Islet precursor cell (in vitro differentiated cells): ENCODE measurements at places on chromosomes 11 and 22.

GRCh38 chr22:24105631-24106030, 75.7 kb upstream of the SUSD2 start:
- DNase-seq: no peak

DNA sequence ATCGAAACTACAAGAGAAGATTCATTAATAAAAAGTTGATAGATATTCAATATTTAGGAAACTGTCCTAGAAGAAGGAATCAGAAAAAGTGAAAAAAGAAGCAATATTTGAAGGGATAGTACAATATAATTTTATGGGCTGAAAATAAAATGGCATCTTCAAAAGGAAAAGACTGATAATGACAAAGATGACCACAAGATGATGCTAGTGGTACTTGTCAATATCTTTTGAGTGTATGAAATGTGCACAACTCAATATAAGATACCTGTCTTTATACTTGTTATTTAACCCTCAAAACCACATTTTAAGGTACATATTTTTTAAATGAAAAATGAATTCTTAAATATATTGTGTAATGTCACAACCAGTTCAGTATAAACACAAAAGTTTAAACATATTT, 1059.6 kb upstream of the RAG2 start:
- DNase-seq: no peak

DNA sequence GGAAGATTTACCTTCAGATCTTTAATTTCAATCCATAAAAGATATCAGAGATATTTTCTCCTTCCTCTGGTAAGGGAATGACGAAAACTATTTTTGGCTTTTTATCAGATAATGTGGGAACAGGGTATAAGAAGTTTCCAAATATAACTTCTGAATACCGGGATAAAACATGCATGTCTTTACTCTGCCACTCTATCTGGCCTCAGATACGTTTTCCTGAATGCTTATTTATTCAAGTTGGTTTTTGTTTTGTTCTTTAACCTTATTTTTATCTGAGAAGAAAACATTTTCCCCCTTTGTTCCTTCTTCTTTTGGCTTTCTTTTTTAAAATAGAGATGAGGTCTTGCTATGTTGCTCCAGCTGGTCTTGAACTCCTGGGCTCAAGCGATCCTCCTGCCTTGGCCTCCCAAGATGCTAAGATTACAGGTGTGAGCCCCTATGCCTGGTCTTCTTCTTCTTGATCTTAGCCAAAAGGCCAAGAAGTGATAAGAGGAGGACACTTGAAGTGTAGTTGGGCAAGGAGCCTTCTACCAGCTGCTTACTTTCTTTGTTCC, 1.5 kb downstream of the SERPIND1 start:
- DNase-seq: no peak

DNA sequence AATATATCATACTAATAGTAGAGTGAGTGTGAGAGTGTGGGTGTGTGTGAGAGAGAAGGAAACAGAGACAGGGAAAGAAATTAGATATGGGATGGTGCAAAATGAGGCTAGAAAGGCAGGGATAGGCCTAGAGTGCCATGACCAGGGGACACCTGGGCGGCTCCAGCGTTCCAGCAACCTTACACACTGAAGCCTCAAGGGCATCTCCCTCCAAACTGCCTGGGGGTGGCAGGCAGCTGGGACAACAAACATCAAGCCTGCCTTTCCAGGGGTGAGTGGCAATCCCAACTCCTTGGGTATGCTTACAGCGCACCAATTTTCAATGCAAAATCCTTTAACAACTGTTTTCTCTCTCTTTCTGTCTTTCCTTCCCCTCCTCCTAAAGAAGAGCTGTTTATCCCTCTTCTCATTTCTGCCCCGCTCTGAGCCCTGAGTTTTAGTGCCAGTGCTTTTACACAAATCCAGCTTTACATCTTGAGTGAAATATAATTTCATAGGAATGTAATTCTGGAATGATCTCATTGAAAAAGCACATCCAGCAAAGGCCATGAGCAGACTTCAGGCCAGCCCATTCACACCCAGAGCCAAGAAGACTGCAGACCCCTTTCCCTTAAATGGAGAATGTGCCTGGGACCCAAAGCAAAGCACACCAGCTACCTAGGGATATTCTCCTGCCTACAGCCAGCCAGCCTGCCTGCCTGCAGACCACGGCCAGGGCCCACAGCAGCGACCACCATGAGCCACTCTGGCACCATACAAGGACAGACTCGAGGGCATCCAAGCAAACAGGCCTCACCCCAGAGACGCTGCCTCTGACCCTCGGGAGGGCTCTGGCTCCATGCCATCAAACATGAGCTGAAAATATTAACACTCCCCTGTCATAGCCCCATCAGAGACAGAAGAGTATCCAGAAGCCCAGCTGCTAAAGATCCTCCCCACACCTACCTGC, 90.3 kb downstream of the RPL27A start:
- DNase-seq: no peak

DNA sequence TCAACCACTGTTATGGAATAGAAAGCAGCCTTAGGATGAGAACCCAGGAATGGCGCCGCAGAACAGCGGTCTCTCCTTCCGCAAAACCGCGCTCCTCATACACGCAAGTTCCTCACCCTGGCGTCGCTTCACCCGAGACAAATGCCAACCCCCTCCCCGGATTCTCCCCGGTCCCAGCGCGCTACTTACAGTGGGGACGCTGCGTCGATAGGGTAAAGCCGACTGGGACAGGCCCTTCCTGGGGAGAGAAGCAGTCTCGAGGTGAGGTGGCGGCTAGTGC, 287 bp downstream of the RPS13 start:
- DNase-seq: no peak

DNA sequence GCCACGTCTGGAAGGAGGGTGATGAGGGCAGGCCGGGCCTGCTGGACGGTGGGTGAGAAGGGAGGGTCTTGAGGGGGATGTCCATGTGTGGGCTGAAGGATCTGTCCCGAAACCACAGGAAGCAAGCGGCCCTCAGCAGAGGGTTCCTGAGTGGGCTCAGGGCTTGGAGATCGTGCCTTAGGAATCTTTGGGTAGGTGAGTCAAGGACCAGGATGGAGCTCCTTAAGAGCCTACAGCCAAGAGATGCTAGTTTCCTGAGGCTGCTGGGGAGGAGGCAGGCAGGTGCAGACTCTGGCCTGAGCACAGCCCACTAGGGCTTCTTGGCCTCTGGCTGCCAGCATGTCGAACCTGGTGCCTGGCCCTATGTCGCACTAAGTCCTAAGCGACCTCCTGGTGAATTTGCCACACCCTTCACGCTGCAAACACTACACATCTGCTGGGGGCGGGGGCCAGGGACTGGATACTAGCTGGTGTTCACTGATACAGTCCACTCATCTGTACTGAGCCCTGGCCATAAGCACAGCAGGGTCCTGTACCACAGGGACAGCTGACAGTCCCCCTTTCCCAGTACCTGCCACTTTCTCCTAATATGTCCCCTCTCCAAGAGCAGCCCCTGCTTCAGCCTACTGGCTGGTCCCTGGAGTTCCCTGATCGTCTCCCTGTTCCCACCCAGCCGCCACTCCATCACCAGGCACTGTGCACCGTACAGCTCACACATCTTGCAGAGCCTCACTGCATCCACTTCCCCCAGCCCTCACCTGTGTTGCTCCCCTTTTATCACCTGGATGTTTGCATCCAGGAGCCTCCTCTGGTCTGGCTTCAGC, 19.5 kb downstream of the GNAZ start:
- no peak for DNase-seq

GRCh38 chr11:62647609-62648005, 1.2 kb upstream of the GANAB start:
- DNase-seq: no peak

GRCh38 chr22:24758164-24758799, 16.2 kb downstream of the PIWIL3 start:
- DNase-seq: no peak

DNA sequence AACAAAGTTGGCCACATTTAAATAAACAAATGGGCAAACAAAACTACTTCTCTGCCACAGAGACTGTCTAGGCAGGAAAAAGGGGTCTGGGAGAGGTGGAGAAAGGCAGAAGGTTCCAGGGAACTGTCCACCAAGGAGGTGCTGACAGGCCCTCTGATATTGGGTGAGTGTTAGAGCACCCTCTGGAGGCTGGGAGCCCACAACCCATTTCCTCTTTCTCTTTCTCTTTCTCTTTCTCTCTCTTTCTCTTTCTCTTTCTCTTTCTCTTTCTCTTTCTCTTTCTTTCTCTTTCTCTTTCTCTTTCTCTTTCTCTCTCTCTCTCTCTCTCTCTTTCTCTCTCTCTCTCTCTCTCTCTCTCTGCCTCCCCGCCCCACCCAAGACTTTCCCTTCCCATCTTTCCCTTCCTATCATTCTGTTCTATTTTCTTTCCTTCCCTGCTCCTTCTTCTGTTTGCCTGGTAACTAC, 912.8 kb downstream of the DLG2 start:
- DNase-seq: peak; percentile 83

DNA sequence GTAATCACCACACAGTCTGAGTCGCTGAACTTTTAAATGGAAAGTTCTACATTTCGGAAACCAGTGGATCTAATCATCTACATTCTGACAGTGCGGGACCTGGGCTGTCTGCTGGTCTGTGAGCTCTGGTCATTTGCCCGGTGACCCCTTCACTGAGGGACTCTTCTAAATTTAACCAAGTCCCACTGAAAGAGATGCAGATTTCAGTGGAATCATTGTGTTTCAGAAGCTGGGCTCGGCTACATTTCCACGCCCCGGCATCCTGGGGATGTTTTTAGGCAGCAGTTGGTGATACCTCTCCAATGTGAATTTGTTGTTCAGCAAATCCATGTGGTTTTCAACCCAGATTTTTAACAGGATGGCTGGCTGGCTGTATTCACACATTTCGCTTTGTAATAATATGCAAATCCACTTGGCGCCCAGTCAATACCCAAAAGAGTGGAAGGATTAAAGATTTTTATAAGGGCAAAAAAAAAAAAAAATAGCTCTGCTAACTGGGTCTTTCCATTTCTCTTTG, 145.5 kb upstream of the RASSF10 start:
- no peak for DNase-seq

DNA sequence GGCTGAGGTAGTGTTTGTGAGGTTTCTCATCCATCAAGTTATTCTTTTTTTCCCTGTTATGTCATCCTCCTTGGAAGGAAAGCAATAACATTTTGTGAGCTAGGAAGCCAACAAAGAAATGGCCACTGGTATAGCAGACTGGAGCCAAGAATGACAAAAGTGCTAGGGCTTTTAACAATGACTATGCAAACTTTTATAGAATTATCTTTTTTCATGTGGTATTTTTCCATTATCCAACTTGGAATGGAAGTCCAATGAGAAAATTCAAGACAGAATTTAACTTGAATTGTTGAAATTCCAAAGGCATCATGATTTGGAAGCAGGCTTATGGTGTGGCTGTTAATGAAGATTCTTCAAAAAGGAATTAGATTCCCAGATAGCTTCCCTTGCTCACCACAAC, 216.4 kb upstream of the PDGFD start:
- no peak for DNase-seq

- DNase-seq: peak; percentile 83
Measured at GRCh38 chr11:43579171-43579918, 101.2 kb upstream of the HSD17B12 start.

DNA sequence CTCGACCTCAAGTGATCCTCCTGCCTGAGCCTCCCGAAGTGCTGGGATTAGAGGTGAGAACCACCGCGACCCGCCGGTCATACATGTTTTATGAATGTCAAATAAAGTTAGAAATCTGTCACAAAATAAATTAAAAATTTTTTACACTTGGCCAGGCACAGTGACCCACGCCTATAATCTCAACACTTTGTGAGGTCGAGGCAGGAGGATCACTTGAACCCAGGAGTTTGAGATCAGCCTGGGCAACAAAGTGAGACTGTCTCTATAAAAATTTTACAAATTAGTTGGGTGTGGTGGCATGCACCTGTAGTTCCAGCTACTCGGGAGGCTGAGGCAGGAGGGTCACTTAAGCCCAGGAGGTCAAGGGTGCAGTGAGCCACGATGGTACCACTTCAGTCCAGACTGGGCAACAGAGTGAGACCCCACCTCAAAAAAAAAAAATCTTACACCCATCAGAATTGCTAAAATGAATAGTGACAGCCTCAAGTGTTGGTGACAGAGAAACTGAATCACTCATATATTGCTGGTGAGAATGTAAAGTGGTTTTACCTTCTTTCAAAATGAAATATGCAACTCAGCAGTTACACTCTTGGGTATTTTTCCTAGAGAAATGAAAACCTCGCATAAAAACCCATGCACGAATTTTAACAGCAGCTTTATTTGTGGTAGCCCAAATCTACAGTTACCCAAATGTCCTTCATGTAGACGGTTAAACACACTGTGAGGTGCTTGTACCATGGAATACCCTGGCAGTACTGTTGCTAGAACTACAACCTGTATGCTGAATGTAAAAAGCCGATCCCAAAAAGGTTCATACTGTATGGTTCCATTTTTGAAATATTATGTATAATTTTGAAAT, 55.4 kb downstream of the MED15 start:
- DNase-seq: no peak

DNA sequence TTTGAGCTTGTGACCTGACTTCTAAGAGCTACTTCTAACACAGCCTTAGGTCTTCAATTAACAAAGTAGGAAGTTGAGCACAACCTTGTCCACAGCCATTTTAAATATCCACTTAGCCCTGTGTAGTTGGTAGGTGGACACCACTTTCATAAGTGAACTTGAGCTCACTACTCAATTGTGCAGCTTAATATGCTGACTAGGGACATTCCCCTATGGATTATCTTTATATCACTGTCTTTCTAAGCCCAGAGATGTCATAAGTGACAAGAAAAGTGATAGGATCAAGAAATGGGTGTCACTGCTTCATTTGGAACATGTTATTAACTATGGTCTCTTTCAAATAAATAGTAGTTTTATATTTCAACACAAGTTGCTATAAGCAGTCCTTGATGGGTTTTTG, 4.0 kb upstream of the ATP5MG start:
- no peak for DNase-seq

DNA sequence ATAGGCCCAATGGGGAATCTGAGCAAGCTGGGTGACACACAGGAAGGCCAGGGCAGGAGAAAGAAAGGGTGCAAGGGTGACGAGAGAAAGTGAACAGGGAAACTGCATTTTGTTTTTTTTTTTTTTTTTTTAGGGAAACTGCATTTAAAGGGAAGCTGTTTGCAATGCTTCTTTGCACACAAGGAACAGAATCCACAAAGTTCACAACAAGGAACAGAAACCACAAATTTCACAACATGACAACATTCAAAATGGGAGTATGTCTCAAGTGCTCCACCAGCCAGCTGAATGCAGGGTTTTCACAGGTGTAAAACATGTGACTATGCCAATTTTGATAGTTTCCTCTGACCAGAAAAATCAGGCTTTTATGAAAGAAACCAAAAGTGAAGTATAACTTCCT, 6.8 kb upstream of the PLAAT3 start:
- DNase-seq: no peak

DNA sequence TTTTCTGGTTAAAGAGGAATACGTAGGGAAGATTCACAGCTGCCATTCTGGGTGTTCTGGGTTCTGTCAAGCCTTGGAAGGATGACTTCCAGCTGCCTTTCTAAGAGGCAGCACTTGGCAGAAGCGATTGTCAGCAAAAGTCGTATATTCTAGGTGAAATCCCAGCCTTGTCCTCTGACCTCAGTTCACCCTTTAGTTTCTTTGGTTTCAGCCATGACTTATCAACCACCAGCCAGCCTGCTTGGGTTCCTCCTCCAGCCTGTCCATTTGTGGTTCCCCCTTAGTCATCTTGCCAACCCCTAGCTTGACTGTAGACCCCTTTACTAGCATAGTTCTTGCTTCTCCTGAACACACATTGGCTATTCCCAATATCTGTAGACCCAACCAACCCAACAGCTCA, 102.3 kb upstream of the CD44 start:
- DNase-seq: peak; percentile 64

- DNase-seq: peak; percentile 47
Measured at GRCh38 chr22:48894064-48894671, 933.5 kb downstream of the BRD1 start.
